ENCODE measurements at places on chromosomes 7 and 10.

DNA sequence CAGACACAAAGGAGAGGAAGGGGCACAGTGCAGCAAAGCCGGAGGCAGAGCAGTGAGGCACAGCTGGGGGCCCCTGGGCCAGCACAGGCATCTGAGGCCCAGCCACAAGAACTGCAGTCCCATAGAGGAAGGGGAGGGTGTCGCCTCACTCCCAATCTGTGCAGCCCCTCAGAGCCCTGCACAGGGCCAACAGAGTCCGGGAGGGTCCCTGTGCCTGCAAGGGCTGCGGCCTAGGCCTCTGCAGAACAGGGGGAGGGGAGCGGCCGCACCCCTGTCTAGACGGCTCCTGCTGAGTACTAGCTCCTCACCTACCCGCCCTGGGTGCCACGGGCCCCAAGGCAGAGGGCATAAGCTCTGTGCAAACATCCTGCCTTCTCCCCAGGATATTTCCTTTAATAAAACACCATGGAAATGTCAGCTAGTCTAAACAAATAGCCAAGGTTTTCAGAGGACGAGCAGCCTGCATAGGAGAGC is 32.4 kb upstream of the RET start:
- no peak for DNase-seq

- peak; percentile 99 for DNase-seq
Measured at GRCh38 chr10:3785251-3785850, 342 bp upstream of the KLF6 start.

GRCh38 chr7:158740013-158740656 is 35.5 kb upstream of the NCAPG2 start:
- no peak for DNase-seq

DNA sequence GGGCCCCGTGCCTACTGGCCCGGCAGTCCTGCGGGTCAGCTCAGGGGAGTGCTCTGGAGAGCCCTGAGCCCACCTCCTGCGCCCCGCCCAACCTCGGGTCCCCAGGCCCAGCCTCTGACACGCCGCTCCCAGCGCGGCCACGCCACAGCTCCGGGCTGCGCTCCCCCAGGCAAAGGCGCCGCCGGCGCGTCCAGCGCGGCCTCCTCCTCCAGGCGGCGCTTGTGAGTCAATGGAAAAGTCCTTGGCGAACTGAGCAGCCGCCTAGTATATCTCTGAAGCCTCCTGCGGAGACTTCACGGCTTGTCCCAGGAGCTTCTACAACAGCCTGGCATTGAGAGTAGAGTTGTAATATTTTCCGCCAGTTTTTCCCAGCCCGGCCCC is 29.5 kb upstream of the BMS1 start:
- DNase-seq: peak; percentile 78

- no peak for DNase-seq
Measured at GRCh38 chr7:116353647-116354046, 143.3 kb downstream of the TES start.

GRCh38 chr7:37833107-37833817 is 15.1 kb upstream of the NME8 start:
- DNase-seq: peak; percentile 7

DNA sequence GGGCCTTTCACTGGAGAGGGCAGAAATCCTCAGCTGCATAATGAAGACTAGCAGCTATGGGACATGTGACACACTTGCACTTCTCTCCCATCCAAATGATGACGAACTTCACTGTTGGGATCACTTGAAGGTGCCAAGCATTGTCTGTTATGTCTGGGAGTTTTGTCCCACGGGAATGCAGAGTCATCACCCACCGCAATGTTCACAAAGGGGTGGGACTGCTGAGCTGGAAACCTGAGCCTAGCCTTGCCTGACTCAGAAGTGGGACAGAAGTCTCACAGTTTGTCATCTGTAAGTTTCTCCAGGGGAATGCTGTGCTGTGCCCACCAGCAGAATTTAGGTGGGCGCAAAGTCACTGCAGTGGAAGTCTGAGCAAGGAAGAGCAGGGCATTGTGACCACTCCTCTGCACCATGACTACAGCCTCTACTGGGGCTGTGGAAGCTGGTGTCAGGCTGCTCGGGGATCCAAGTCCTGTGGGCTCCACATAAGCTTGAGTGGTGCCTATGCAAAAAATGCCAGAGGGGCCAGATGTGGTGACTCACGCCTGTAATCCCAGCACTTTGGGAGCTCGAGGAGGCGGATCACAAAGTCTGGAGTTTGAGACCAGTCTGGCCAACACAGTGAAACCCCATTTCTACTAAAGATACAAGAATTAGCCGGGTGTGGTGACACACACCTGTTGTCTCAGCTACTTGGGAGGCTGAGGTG is 472.0 kb upstream of the CNTNAP2 start:
- DNase-seq: no peak

GRCh38 chr7:69605070-69605469 is 6.8 kb downstream of the AUTS2 start:
- DNase-seq: no peak

GRCh38 chr10:132449051-132449810 is 52.2 kb downstream of the PWWP2B start:
- no peak for DNase-seq

- no peak for DNase-seq
Measured at GRCh38 chr10:8768852-8769251, 714.4 kb downstream of the GATA3 start.

- DNase-seq: no peak
Measured at GRCh38 chr10:117462424-117462792, 80.1 kb upstream of the EMX2 start.

- DNase-seq: no peak
Measured at GRCh38 chr7:89334797-89335196, 539.3 kb upstream of the TEX47 start.

DNA sequence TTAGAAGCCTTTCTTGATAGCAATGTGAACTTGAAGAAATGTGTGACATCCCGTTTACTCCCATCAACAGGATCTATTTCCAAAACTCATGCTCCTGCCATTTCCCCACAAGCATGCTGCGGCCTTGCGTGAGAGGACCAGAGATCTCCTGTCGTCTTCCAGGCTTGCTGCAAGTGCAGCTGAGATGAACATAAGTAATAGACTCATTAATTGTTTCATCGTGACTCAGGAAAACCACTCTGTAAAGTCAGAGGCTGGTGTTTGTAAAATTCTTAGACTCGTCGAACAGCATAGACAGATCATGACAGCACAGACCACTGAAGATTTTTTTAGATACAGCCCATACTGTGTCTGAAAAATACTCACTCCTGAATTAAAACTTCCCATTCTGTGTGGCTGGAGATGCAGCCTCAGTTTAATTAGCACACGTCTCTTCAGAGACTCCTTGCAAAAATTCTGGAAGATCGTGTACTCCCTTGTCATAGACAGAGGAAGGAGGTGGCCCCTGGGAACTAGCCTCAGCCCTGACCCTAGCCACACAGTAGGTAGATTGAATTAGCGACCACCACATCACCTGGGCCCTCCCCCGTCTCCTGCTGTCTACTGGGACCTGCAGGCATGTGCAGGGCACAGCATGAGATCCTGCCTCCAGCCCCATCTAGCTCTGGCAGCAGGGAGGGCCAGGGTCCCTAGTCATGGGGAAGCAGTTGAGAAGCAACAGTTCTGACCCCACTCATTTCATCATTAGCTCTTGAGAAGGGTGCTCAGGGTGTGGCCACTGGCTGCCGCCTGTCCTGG is 226.0 kb downstream of the CELF2 start:
- DNase-seq: no peak

GRCh38 chr10:21954690-21955089 is 48.8 kb downstream of the DNAJC1 start:
- DNase-seq: no peak

GRCh38 chr7:107614425-107614824 is 34.4 kb downstream of the BCAP29 start:
- DNase-seq: no peak

DNA sequence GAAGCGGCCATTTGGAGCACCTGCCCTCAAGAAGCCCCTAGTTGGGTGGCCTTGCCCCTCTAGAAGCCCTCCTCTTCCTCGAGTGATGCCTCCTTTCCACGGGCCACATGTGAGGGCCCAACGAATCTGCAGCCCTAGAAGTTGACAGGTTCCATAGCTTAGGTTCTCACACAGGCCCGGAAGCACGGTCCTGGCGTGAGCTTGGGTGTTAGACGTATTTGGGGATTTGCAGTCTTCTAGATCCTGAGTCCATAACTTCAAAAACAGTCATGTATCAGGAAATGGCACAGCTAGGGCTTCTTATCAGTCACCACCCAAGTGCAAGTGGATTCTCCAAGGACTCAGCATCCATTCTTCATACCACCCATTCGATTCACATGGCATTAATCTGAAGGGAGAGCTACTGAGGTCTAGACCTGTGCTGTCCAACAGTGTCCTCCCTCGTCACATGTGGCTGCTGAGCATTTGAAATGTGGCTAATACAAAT is 477 bp upstream of the FBXW4 start:
- no peak for DNase-seq

GRCh38 chr10:35488228-35488627 is 116.9 kb upstream of the GJD4 start:
- no peak for DNase-seq

DNA sequence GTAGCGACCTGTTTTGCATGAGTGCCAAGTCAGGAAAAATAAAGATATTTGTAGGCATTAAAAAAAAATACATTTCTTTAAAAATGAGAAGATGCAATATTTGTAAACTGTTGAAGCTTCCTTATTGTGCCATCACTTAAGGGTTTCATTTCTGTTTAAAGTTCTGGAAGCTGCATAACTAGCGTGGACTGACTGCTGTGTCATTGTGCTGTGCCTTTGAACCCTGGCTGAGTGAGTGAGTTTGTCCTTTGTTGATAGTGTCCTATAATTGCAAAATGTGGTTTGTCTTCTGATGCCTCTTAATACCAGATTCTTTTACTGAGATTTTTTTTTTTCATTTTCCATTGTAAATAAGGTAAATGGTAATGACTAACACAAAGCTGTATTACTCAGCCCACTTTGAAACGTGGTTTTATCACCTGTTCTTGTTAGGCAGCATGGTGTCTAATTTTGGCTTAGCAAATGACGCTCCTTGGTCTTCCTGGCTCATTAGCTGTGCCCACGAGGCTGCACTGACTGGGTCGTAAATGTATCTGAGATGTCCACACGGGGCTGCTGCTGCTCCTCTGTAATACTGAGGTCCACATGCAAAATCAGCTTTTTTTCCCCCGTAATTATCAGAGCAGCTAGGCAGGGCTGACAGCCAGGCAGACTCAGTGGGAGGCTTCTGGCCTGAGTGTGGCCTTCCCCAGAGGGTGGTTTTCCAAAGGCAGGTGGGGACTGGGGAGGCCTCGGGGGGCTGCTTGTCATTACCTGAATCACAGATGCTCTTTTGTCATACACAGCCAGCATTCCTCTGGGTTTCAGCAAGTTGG is 14.8 kb downstream of the ZSCAN25 start:
- peak; percentile 42 for DNase-seq

DNA sequence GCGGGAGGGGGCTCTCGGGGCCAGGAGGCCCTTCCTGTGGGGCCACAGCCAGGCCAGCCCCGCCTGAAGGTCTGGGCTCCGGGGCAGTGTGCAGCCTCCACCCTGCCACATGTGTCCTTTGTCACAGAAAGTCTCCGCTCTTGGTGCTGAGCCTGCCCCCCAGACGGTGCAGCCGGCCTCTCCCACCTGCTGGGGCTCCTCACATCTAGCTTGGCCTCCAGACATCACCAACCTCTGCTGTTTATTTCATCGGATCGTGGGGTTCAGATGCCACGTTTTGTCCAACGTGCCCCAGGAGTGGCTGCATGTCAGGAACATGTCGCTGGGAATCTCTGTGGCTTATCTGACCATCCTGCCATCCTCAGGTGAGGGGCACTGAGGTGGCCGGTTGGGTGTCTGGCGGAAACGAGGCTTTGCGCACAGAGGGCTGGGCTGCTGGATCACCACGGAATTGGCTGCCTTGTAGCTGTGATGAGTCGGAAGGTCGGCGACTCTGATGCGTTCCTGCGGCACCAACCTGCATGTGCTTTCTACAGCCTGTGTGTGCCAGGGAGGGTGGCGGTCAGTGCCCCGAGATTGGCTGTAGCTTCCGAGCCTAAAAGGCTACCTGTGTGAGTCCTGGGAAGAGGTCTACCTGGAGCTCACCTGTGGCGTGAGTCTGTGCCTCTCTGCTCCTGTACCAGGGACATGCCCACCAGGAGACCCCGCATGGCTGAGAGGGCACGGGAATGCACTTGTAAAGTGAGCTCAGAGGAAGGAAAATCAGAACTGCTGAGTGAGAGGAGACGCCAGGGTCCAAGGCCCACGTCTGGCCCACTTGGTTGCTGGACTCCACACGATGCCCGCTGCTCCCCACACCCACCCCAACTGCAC is 316.4 kb downstream of the DNAJB6 start:
- no peak for DNase-seq

DNA sequence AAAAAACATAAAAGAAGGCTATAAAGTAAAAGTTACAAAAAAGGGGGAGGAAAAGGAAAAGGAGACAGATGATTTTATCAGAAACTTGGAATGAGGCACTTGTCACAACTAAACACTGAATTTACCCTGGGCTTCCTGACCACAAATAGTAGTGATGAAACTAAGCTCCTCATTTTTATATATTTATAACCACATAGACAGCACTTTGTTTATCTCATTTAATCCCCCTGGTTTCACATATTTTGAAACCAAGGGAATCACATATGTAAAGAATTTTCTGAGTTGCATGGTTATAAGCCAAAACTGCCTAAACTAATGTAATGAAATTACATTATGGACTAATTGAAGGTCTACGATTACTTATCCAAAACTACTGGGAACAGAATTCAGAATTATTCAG is 39.6 kb upstream of the MET start:
- DNase-seq: no peak

DNA sequence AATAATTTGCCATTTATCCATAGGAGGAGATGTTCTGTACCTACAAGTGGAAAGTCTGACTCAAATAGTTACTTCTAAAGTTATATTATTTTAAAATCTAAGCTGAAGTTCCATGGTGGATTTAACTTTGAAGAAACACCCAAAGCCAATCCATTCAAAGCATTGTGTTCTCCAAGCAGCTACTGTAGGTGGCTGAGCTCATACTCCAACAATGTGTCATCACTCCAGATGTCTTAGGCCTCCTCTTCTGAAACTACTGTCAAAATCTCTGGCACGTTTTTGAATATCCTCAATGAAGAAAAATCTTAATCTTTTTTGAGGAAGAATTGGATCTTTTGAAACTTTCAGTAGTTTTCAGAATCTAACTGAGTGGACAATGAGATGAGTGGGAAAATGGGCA is 169.1 kb downstream of the PTEN start:
- no peak for DNase-seq

GRCh38 chr7:46168231-46168630 is 247.2 kb upstream of the IGFBP3 start:
- no peak for DNase-seq
